ENCODE measurements at places on chromosomes 3 and 15. TPM values are rescaled to one million over a fixed set of nuclear protein-coding genes. Genes with fewer than 3 reads are reported as not detected.

- no peak for DNase-seq
These were observed 27.1 kb upstream of the GPR156 start for GRCh38 chr3:120311863-120312794.

Gene CFAP92
- total RNA-seq, result 0.25 TPM

Gene PIERCE2
- total RNA-seq, result not detected

- DNase-seq, result peak; percentile 82
These were observed at the start of gene HES1 for GRCh38 chr3:194135806-194136518. TSS of gene HES1 (plus strand) at chr3:194136148. CDS start at chr3:194136381, 233 bp downstream.

- DNase-seq, result no peak
These were observed 103.0 kb upstream of the SLC24A5 start for GRCh38 chr15:48017747-48018146.

GRCh38 chr3:179735321-179735720 is 82.5 kb downstream of the USP13 start:
- DNase-seq, result no peak

Gene PPM1M
- total RNA-seq, result 5.5 TPM

DNA sequence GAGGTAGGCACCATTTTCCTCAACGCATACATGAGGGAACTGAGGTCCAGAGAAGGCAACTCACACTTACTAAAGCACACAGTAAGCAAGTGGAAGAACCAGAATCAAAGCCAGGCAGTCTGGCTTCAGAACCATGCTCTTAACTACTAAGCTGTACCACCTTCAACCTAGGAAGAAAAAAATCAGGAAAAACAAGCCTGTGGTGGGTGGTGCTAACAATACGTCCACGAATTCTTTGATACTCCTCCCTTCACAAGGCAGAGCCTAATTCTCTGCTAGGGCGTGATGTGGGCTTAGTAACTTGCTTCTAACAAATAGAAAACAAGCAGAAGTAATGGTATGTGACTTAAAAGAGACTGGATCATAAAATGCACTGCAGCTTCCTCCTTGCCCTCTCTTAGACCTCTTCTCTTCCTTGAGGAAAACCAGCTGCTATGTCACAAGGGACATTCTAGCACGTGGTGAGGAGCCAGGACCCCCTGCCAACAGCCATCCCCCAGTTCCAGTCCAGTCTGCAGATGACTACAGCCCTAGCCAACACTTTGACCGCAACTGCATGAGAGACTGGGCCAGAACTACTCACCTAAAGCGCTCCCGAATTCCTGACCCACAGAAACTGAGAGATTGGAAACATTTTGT is 36.9 kb downstream of the HACD2 start:
- no peak for DNase-seq

Gene GPR156
- 0.17 TPM for total RNA-seq

Gene NUSAP1
- 149 TPM for total RNA-seq

GRCh38 chr3:33202711-33203457 is 15.7 kb downstream of the SUSD5 start:
- no peak for DNase-seq

DNA sequence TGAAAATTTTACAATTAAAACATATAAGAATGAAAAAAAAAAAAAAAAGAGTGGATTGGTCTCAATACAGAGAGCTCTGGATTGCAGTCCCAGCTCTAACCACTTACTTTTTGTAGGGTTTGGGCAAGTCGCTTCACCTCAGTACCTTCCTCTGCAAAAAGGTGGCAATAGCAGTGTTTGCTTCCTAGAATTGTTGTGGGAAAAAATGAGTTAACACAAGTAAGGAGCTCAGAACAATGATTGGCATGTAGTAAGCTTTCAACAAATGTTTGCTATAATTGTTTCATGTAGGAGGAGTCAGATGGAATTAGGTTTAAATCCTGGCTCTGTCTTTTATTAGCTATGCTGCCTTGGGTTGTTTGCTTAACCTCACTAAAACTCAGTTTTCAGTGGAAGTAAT is 425.2 kb upstream of the TBL1XR1 start:
- DNase-seq, result no peak

DNA sequence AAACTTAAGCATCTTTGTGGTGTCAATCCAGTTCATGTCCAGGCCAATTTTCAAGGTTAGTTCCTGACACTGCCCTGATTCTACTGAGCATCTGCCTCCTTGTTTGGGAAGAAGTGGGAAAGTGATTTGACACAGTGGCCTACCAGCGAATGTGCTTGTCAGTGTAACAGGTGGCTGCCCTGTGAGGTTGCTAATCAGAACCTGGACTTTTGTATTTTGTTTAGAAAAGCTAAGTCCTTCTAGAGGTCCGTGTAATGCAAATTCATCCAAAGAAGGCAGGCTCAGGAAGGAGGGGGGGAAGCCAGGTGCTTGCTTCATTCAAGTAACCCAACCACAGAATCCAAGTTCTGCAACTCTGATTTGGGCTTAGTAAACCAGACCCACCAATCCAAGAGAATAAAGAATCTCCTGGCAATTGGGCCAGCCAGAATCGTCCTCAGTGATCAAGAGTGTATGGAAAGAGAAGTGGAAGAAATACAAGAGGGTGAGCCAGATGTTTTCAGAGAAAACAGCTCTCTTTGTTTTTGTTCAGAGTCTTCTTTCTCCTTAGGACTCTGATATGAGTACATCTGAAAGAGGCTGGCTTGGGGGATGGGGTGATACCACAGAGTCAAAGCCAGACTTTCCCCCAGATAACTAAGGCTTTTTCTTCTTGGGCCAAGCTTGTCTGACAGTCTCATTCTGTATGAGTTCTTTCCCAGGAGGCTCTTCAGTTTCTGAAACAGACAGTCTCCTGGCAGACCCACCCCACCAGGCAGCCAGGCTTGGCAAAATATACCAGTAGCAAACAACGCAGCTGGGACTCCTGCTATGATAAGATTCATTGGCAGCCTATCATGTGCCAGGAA is 508.9 kb upstream of the TBL1XR1 start:
- DNase-seq, result no peak

- no peak for DNase-seq
These were observed 319.1 kb upstream of the TBL1XR1 start for GRCh38 chr3:177516158-177517011.

GRCh38 chr3:119346076-119346496 is 51.9 kb downstream of the ARHGAP31 start:
- no peak for DNase-seq

- DNase-seq, result no peak
These were observed 28.5 kb downstream of the PLCL2 start for GRCh38 chr3:16913264-16913580.

- peak; percentile 78 for DNase-seq
These were observed 267.5 kb upstream of the CHRM5 start for GRCh38 chr15:33700695-33701303.

DNA sequence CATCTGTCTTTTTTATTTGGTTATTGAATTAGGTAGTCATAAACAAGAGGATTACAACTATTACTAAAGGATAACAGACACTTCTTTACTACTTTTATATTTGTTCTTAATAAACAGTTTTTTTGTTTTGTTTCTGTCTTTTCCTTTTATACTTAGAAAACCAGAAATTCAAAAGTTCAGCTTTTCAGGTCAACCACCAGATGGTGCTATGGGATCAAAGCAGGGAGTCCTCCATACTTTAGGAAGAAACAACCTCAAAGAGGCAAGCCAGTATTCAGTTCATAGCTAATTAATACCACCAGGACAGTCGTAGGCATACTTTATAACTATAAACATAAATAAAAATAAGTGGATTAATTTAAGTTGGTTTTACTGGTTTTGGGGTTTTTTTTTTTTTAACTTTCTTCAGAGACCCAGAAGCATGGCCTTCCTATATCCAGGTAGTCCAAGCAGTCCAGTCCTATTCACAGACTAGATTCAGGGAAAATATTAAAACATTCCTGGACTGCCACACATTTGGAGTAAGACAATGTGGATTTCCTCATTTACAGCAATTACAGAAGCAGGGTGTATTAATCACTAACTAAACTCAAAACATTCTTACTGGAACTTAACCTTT is 16.0 kb upstream of the EID1 start:
- no peak for DNase-seq

Gene SKOR1
- total RNA-seq, result 0.17 TPM

Gene GREM1
- 1.6 TPM for total RNA-seq

DNA sequence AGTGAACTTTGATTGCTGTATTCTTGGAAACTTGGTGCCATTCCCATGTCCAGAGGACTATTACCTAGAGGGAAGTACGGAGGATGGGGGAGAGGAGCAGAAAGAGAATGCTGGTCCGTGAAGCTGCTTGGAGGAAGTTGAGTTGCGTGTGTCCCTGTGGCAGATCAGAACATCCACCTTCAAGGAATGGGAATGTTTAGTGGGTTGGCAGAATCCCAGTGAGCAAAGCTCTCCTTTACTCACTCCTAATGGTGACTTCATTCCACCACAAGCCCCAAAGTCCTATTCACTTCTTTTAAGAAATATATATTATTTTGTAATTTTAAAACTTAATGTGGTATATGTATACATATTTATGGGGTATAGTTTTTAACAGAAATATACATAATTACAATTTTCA is 247.8 kb upstream of the FEZF2 start:
- DNase-seq, result no peak

- no peak for DNase-seq
These were observed 4.6 kb downstream of the GLCE start for GRCh38 chr15:69164807-69165636.

GRCh38 chr3:141246224-141246957 is 14.8 kb downstream of the PXYLP1 start:
- peak; percentile 23 for DNase-seq

Gene C3orf85
- total RNA-seq, result not detected

Gene TRPM1
- total RNA-seq, result not detected

- no peak for DNase-seq
These were observed 15.2 kb downstream of the IVD start for GRCh38 chr15:40420793-40421192.

Gene CD200R1
- 5.4 TPM for total RNA-seq

GRCh38 chr3:133871368-133872090 is 24.2 kb downstream of the RAB6B start:
- no peak for DNase-seq

DNA sequence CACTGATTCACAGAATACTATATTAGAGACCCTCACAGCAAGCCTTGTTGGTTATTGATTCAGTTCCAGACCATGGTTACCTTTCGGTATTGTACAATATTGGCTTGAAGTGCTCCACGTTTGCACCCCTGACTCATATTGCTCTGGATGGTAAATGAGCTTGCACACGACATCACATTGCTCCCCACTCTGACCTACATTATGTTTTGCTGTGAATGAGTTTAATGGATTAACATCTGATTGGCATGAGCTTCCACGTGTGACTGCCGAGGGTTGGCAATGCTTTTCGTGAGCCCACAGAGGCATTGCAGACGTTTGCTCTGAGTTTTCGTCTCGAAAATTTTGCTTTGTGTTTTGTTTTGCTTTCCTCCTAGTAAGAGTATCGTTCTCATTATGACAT is 225.8 kb upstream of the ICE2 start:
- DNase-seq, result no peak

- DNase-seq, result no peak
These were observed 48.7 kb downstream of the STAG1 start for GRCh38 chr3:136703429-136703828.

GRCh38 chr3:172653004-172653572 is 57.8 kb downstream of the NCEH1 start:
- no peak for DNase-seq

Gene UROC1
- 5.9 TPM for total RNA-seq

DNA sequence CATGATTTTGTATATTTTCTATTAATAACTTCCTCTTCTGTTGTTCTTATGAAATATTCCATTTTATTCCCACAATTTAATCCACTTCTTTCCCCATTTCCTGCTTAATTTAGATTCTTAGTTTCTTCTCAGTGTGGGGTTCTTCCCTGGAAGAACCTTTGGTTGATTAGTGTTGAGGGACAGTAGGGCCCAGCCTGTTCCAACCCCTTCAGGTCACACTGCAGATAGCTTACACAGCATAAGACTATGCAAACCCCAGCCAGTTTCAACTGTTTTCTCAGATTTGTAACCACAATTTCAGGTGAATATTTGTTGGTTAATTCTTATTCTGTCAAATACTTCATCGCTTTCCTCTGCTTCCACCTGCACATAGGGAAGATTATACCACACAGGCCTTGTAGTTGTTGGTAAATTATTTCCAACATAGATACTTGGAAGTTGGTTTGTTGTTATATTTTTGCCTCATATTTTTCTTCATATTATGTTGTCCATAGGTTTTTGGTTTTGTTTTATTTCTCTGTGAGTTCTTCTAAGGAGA is 34.7 kb downstream of the AADACL2 start:
- DNase-seq, result no peak

Gene NBEAL2
- 10.0 TPM for total RNA-seq

DNA sequence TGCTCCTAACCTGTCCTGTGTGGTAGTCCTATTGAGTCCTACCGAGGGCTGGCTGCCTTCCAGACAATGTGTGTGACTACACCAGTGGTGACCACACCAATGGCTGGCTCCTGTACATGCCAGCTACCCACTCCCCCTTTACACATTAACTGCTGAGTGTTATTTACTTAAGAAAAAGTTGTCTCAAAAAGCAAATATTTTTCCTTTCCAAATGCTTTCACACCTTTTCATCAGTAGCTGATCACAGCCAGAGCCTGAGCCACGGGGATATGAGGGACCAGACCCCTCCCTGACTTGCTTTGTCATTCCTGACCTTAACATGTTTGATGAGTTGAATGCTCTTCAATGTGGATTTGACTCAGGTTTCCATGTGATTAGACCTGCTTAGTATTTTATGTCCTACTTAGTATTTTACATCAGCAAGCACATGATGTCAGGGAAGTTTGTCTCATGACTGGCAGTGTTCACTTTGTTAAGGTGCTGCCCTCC is 29.6 kb upstream of the GREM1 start:
- peak; percentile 50 for DNase-seq

- no peak for DNase-seq
These were observed 19.5 kb upstream of the TIMP4 start for GRCh38 chr3:12178091-12178820.

Gene CLEC3B
- total RNA-seq, result 8.9 TPM

- DNase-seq, result no peak
These were observed 56.1 kb downstream of the SLC12A8 start for GRCh38 chr3:125156456-125156855.

Data from liver (tissue), 10 donors.